CD4-positive, alpha-beta T cell treated with Interleukin-6 at 100 ng/mL for 8 hours (primary cell): ENCODE measurements at places on chromosomes 16 and 17.

GRCh38 chr16:51326131-51326856 is 175.2 kb upstream of the SALL1 start:
- DNase-seq = no peak

GRCh38 chr16:63461248-63461841 is 1425.1 kb upstream of the CDH8 start:
- DNase-seq = no peak

DNA sequence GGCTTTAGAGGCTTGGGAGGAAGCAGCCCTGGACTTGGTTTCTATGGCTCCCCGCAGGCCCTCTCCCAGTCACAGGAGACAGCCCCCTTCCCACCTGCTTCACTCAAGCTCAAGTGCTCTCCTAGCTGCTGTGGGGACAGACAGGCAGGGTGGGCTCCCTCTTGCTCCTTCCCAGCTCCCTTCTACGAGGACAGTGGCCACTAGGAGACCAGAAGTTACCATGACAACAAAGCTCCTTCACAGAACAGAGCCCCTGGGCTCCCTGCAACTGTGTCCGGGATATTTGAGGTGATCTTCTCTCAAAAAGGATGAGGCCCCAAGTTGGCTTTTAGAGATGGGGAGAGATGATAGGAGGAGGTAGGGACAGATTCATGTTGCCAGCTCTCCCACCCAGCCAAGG is 116.3 kb downstream of the AMFR start:
- no peak for DNase-seq

DNA sequence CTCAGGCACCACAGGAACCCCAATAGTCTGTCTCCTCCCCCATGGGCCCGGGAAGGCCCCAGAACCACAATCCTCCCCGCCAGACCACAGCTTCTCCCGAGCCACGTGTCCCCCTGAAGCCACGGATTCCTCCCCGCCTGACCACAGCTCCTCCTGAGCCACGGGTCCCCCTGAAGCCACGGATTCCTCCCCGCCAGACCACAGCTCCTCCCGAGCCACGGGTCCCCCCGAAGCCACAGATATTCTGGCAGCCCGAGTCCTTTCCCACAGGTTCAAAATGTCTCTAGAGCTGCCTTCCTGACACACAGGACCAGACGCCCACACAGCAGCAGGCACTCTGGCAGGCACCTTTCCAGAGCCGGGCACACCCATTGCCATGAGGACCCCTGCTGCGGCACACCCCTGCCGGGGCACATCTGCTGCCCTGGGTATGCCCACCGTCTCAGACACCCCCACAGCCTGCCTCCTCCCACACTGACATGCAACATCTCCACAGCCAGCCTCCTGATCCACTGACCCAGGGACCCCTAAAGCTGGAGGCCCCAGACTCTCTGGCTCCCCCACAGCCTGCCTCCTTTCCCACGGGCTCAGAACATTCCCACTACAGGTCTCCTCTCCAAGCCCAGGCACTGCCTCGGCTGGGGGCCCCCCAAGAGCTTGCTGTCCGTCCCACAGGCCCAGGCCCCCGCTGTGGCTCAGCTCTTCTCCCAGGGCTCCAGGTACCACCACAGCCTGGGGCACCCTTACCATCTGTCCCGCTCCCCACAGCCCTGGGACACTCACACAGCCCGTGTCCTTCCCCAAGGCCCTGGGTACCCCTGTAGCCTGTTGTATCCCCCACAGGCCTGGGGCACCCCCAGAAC is 2.2 kb downstream of the KIAA0753 start:
- DNase-seq = no peak
